ENCODE measurements at places on chromosomes 16 and 17.

DNA sequence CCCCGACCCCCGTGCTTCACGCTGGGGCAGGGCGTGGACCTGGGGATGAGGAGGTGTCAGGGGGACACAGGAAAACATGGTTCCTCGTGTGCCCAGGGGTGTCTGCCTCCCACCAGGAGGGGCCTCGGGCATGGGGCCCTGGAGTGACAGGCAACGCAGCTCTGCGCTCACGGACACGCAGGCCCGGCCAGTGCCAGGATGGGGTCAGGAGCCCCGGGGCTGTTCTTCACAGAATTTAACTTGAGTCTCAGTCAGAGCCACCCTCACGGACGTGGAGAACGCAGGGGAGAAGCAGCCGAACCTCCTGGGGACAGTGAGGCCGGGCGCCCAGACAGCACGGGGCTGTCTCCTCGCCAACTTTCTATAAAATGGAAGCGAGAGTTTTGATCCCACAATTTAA lies 16.7 kb downstream of the UNKL start:
- no peak for DNase-seq

- DNase-seq, result no peak
Observed at GRCh38 chr17:45871718-45872117, 22.6 kb upstream of the MAPT start.

GRCh38 chr16:48310908-48311641 lies 63.7 kb upstream of the ABCC11 start:
- DNase-seq, result no peak

DNA sequence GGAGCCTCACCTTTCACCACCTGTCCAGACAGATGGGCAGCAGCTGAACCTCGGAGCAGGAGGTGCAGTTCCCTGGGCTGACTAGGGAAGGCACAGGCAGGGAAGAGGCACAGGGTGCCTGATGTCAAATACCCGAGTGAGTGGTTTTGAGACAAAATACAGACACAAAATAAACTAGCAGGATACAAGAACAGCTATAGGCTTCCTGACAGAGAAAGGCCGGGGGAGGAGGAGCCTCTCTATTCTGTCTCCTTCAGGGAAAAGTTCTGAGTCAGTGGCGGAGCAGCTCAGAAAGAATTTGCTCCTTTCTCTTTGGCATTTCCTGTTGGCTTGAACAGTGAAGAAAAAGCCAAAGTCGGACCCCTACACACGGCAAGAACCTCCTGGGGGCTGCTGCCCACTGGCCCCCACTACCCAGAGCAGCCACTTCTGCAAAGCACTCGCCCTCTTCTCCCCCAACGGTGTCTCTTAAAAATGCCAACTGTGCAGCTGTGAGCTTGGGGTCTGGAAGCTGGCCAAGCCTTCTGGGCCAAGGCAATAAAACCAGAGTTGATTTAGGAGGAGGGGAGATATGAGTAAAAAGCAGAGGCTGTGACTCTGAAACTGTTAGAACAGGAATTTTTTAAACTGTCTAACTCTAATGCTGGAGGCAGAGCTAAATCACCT lies 14.4 kb upstream of the FAAP100 start:
- DNase-seq, result no peak

GRCh38 chr16:80084614-80085013 lies 456.2 kb upstream of the DYNLRB2 start:
- DNase-seq, result peak; percentile 67

GRCh38 chr16:29126616-29127015 lies 141.8 kb downstream of the LAT start:
- DNase-seq, result no peak

DNA sequence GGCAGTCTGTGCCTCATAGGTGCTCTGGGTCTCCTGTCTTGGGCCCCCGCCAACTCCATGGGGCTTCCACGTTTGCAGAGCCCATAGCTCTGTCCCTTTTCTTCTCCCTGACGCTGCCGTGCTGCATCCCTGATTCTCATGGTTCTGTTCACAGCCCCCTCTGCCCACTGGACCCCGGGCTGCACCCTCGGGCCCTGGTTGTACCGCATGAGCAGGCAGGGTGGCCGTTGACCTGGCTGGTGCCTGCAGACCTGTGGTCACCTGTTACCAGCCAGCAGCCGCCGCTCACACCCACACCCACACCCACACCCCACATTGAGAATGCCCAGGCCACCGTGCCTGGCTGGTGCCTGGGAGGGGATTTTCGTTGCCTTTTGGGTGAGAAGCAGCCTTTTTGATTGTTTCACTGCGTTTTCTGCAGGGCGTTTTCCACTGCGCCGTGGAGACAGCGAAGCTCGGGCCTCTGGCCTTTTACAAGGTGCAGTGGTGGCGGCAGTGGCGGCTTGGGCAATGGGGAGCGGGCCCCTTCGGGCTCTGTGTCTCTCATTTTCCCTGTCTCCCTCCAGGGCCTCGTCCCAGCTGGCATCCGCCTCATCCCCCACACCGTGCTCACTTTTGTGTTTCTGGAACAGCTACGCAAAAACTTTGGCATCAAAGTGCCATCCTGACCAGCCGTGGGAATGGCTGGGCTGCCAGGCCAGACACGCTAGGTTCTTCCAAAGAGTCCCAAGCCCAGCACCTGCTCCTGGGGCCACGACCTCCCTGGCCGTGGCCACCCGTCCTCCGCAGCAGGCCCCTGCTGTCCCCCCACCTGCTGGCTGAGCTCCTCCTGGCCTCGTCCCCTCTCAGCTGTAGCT lies 7.6 kb downstream of the SLC25A10 start:
- DNase-seq, result no peak

DNA sequence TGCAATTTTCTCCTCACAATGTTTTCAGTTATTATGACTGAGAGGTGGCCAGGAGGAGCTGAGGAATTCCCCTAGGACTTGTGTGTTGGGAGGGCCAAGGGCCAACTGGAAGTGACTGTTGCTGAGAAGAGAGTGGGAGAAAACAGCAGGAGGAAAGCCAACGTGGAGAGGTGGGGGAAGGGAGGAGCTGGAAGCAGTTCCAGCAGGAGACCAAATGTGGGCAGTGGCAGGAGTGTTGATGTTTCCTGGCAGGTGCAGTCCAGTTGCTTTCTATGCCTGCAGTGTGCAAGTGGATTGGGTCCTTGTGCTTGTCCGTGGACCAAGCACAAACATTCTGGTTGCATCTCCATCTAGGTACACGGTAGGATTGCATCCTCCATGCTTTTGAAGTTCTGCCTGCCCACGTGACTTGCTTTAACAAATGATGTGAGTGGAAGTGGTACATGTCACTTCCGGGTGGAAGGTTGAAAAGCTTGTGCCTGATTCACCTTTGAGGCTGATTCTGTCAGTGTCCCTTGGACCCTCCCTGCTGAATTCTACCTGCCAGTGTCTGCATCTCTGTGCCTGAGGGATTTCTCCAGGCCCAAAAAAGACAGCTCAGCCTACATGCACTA lies 54.7 kb upstream of the CRHR1 start:
- no peak for DNase-seq

DNA sequence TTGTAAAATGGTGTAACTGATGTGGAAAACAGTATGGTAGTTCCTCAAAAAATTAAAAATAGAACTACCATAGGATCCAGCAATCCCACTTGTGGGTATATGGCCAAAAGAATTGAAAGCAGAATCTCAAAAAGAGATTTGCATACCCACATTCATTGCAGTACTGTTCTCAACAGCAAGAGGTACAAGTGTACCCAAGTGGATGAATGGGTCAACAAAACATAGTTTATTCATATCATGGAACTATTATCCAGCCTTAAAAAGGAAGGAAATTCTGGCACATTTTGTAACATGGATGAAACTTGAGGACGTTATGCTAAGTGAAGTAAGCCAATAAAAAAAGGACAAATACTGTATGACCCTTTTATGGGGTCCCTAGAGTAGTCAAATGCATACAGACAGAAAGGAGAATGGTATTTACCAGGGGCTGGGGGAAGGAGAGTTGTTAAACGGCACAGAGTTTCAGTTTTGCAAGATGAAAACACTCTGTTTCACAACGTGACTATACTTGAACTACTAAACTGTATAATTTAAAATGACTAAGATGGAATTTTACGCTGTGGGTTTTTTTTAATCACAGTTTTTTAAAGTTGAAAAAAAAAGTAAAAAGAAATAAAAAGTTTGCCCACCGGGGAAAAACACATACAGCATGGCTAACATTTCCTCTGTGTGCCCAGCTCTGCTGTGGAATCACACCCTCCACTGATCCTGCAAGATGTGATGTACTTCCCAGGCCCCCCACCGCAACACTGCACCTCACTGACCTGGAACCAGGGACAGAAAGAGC lies 6.1 kb downstream of the TVP23A start:
- DNase-seq, result no peak

DNA sequence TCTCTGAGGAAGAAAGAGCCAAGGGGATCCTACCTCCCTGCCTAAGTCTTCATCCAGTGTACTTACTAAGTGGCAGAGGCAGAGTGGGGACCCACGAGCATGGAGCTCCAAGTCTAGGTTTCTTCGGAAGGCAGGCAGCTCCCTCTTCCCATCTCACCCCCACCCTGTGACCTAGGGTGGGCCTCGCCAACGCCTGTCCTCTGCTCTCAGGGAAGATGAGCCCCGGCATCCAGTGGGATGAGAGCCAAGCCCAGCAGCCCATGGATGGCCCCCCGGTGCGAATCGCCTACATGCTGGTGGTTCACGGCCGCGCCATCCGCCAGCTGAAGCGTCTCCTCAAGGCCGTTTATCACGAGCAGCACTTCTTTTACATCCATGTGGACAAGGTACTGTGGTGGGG lies 8.3 kb downstream of the XYLT2 start:
- no peak for DNase-seq

GRCh38 chr17:7560172-7561027 lies 1.3 kb upstream of the SENP3 start:
- DNase-seq, result peak; percentile 89

DNA sequence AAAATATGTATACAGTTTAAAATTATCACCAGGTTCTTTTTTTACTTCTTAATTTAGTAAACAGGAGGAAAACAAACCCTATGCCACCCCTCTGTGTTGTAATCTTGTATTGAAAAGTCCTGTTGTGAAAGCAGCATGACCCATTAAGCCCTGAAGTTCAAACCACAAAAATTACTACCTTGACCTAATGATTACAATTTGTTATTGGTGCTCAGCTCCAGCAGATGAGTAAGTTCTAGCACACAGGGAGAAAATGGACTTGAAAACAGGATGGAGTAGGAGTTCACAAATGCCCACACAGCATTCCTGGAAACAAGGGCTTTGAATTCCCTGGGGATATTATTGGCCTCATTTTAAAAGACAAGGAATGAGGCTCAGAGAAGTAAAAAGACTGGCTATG lies 505.8 kb upstream of the ERCC4 start:
- no peak for DNase-seq
